Progenitor cell of endocrine pancreas (in vitro differentiated cells): ENCODE measurements at places on chromosomes 1 and 21. TPM values are rescaled to one million over a fixed set of nuclear protein-coding genes. Genes with fewer than 3 reads are reported as not detected.

DNA sequence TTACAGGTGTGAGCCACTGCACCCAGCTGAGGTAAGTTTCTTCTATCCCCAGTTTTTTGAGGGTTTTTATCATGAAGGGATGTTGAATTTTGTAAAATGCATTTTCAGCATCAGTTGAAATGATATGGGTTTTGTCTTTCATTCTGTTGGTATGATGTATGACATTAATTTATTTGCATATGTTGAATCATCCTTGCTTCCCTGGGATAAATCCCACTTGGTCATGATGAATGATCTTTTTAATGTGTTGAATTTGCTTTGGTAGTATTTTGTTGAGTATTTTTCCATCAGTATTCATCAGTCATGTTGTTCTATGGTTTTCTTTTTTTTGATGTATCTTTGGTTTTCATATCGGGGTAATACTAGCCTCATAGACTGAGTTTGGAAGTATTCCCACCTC, 141.0 kb downstream of the RPS6KC1 start:
- no peaks in the 10 kb centered on the region for H3K27me3 ChIP-seq
- DNase-seq: no peak
- H3K27ac ChIP-seq: no peak overlapping the region
- H3K4me1 ChIP-seq: no peaks in the 10 kb centered on the region

DNA sequence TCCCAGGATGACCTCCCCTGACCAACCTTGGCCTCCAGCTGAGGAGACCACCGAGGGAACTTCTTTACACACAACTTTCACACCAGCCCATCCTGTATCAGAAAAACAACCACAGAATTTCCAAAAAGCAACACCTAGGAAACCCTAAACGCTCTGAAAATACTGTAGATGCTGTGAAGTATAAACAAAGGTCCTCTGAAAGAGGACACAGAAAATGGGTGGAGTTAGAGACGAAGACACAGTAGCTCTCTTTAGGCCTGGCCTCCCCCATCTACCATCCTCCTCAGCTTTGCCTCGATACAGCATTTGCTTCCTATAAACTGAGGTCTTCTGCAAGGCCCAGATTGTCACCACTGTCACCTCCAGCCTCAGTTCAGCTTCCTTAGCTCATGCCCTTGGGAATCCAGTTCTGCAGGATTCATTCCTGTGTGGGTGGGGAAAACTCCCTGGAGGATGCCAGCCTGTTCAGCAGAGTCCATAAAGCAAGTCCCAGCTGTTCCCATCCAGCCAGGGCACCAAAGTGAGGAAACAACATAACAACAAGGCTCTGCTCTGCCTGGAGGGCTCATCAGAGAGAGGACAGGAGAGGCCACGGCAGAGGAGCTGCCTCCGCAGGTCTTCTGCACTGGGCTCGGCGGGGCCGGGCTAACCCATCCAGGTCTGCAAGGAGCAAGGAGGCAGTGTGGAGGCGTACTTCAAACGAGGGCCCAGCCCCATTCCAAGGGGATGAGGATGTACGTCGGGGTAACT, 15.0 kb downstream of the PIK3C2B start:
- no peak for DNase-seq
- H3K4me1 ChIP-seq: peaks cover 7% of the 10 kb centered on the region
- no peaks in the 10 kb centered on the region for H3K27me3 ChIP-seq
- no peak overlapping the region for H3K27ac ChIP-seq
- H3K36me3 ChIP-seq: peaks cover 2% of the 10 kb centered on the region

DNA sequence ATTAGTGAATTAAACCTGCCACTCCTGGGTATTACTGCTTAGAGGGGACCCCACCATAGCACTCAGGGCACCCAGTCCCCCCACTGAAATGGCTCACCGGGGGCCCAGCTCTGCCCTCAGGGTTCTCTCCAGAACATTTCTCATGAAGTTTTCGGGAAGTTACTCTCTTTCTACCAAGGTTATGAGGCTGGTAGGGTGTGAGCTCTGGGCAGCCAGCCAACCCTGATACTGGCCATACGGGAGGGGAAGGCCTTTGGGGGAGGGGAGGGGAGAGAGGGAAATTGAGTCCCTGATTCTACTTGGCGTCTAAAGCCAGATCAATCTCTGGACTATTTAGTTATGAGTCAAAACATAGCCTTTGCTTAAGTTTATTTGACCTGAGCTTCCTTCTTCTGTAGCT, 12.9 kb upstream of the PDE9A start:
- H3K36me3 ChIP-seq: no peaks in the 10 kb centered on the region
- DNase-seq: no peak
- H3K4me3 ChIP-seq: no peak overlapping the region
- no peak overlapping the region for H3K27ac ChIP-seq
- peaks cover 24% of the 10 kb centered on the region for H3K4me1 ChIP-seq

- no peaks in the 10 kb centered on the region for H3K36me3 ChIP-seq
- no peaks in the 10 kb centered on the region for H3K4me1 ChIP-seq
- H3K27me3 ChIP-seq: no peaks in the 10 kb centered on the region
- no peak overlapping the region for H3K4me3 ChIP-seq
- no peak for DNase-seq
These were observed 1225.2 kb downstream of the NCAM2 start for GRCh38 chr21:22223385-22223784.

GRCh38 chr21:34054259-34054658, 19.1 kb upstream of the MRPS6 start:
- no peak overlapping the region for H3K27ac ChIP-seq
- H3K27me3 ChIP-seq: no peaks in the 10 kb centered on the region
- H3K4me3 ChIP-seq: no peak overlapping the region
- no peak for DNase-seq
- H3K4me1 ChIP-seq: peaks cover 8% of the 10 kb centered on the region
- H3K36me3 ChIP-seq: no peaks in the 10 kb centered on the region

GRCh38 chr1:156382561-156382960, 13.6 kb downstream of the RHBG start:
- peaks cover 40% of the 10 kb centered on the region for H3K27me3 ChIP-seq
- no peak overlapping the region for H3K27ac ChIP-seq
- H3K36me3 ChIP-seq: no peaks in the 10 kb centered on the region
- H3K4me1 ChIP-seq: no peaks in the 10 kb centered on the region
- H3K4me3 ChIP-seq: no peak overlapping the region

DNA sequence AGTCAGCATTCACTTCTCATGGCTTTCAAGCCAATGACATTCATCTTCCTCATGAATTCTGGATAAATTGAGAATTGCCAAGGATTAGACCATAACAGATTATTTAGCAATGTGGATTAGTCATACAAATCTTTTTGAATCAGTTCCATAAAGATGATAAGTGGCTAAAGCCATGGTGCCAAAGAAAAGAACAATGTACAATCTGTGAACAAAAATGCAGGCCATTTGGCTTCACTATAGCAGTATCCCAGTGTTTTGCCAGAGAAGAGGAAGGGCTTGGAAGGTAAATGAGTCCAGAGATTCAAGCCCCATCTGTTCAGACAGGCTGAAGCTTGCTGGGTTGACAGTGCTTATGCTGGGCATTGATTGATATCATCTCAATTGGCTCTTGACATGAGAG, 376.4 kb upstream of the LRRC7 start:
- H3K27ac ChIP-seq: no peak overlapping the region
- no peaks in the 10 kb centered on the region for H3K27me3 ChIP-seq

DNA sequence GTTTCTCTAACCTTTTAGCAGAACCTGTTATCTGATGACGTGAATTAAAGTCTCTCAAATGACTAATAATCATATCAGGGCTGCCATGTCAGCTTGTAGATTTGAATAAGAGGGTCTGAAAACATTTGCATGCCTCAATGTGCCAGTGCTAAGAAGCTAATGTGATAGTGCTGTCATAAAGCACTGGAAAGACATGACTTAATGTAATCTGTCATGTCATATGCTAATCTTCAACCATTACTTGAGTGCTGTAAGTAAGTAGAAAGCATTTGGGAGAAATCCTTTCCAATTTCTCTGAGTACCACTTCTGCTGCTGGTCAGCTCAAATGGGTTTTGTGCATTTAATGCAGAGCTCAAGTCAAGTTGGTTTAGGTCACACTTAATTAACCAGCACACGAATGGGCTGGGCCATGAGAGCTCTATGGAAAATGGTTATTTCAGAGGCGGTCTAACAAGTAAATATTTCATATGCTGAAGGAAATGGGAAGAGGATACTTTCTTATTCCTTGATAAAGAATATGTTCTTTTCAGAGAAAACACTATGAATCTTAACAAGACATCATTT, 609.2 kb downstream of the LMO4 start:
- H3K27me3 ChIP-seq: peaks cover 4% of the 10 kb centered on the region
- H3K4me3 ChIP-seq: no peak overlapping the region
- no peak overlapping the region for H3K27ac ChIP-seq
- H3K4me1 ChIP-seq: no peaks in the 10 kb centered on the region
- no peaks in the 10 kb centered on the region for H3K36me3 ChIP-seq
- DNase-seq: no peak

- H3K27me3 ChIP-seq: no peaks in the 10 kb centered on the region
- H3K4me3 ChIP-seq: no peak overlapping the region
- DNase-seq: no peak
- peaks cover 11% of the 10 kb centered on the region for H3K36me3 ChIP-seq
These were observed 39.9 kb downstream of the HSF2BP start for GRCh38 chr21:43619344-43619743.

- H3K27ac ChIP-seq: no peak overlapping the region
- H3K4me1 ChIP-seq: peaks cover 17% of the 10 kb centered on the region
- H3K27me3 ChIP-seq: peaks cover 9% of the 10 kb centered on the region
- no peaks in the 10 kb centered on the region for H3K36me3 ChIP-seq
- H3K4me3 ChIP-seq: no peak overlapping the region
These were observed 10.1 kb upstream of the GPR153 start for GRCh38 chr1:6271006-6271405.

- no peaks in the 10 kb centered on the region for H3K4me1 ChIP-seq
- H3K27me3 ChIP-seq: no peaks in the 10 kb centered on the region
- DNase-seq: no peak
- H3K4me3 ChIP-seq: no peak overlapping the region
- no peak overlapping the region for H3K27ac ChIP-seq
These were observed 186.4 kb upstream of the ZNHIT6 start for GRCh38 chr1:85894651-85895050.

DNA sequence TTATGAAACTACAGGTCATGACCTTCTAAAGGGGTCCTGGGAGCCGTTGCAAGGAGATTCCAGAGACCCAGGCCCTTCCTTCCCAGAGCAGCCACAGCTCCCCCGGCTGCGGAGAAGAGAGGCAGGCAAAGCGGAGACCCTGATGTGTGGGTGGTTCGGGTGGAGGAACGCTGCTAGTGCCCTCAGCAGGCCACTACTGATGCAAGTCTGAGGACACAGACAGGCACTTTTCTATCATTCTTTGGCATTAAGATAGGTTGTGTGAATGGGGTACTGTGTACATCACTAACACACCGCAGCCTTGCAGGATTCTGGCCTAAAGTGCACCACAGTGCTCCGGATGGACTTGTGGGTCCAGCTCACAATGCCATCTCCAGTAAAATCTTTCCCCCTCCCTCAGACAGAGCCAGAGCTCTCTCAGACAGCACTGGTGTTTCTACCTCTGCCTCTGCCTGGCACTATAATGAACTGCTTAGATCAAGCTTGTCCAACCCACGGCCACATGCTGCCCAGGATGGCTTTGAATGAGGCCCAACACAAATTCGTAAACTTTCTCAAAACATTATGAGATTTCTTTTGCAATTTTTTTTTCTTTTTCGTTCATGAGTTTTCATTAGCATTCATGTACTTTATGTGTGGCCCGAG, 121.4 kb downstream of the TGFBR3 start:
- no peak overlapping the region for H3K4me3 ChIP-seq
- H3K4me1 ChIP-seq: peaks cover 45% of the 10 kb centered on the region
- DNase-seq: no peak
- peak overlapping the region; percentile 38 for H3K27ac ChIP-seq
- peaks cover 2% of the 10 kb centered on the region for H3K36me3 ChIP-seq

DNA sequence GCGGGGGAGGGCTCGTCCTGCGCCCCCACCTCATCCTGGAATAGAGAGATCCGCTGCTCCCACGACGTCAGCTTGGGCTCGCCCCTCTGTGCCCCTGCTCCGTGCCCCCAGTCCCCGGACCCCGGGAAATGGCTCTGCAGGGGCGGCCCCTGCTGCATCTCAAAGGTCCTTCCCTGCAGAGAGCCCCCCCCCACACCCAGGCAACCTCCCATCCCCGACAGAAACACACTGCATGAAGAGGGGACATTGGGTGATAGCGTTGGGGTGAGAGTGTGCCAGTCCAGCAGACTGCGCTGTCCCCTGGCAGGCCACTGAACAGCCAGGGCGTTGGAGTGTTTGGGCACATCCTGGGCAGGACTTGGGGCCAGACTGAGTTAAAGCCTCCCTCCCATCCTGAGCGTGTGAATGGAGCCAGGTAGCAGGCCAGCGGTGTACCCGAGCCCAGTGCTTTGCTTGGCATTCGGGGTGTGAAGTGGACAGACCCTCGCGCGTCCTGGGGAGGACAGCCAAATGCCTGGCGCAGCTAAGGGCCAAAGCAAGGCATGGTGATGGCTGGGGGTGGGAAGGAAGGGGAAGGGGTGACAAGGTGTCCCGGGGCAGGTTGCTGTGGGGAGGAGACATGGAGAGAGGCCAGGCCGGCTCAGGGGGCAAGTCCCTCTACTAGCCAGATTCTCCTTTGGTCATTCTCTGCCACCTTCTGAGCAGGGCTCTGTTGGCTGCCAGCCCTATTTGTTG, 633 bp upstream of the ETNK2 start:
- no peak for DNase-seq
- H3K36me3 ChIP-seq: no peaks in the 10 kb centered on the region
- peaks cover 30% of the 10 kb centered on the region for H3K27me3 ChIP-seq
- no peak overlapping the region for H3K27ac ChIP-seq
- H3K4me1 ChIP-seq: no peaks in the 10 kb centered on the region

GRCh38 chr1:160781914-160782689, 13.9 kb upstream of the LY9 start:
- H3K4me1 ChIP-seq: peaks cover 19% of the 10 kb centered on the region
- DNase-seq: no peak
- peak overlapping the region; percentile 98 for H3K27ac ChIP-seq
- H3K4me3 ChIP-seq: no peak overlapping the region
- H3K27me3 ChIP-seq: no peaks in the 10 kb centered on the region
- no peaks in the 10 kb centered on the region for H3K36me3 ChIP-seq

The CAMTA1 gene
- 89.1 and 99.0 TPM in 2 replicates for total RNA-seq

The SLAMF6 gene
- not detected in 2 replicates for total RNA-seq

The CFHR1 gene
- total RNA-seq: not detected in 2 replicates

The PCBP3 gene
- 3.7 and 4.3 TPM in 2 replicates for total RNA-seq

The TXLNA gene
- 55.2 and 55.6 TPM in 2 replicates for total RNA-seq

The LCE1B gene
- total RNA-seq: not detected in 2 replicates

The KCTD3 gene
- 70.5 and 73.5 TPM in 2 replicates for total RNA-seq

The SLC5A9 gene
- total RNA-seq: 7.2 and 8.8 TPM in 2 replicates
